SW480 (cell line): ENCODE measurements at places on chromosomes 5 and 9.
A peak's percentile ranks its signal among the peaks of the same experiment; 100 is the strongest.

GRCh38 chr5:173717959-173718358 lies 101.5 kb upstream of the BOD1 start:
- DNase-seq, result no peak

- DNase-seq, result no peak
Observed at GRCh38 chr9:94097788-94098414, 13.6 kb downstream of the PTPDC1 start.

DNA sequence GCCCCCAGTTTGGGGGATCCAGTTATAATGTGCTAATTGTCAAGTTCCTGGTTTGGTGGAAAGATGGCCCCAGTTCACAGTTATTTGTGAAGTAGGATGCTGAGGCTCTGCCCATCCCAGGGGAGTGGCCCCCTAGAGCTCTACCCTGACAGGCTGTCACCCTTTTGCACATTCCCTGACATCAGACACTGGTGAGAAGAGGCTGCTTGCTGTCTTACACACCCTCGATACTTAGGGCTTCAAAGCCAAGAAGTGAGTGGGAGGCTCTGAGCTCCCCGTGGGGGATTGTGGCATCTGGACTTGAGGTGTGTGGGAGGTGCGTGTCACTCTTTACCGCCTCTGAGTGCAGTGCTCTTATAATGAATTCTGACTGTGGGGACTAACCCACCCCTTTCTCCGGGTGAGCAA lies 168.5 kb downstream of the DOCK2 start:
- DNase-seq, result no peak

GRCh38 chr9:130634191-130634768 lies 30.1 kb upstream of the PRDM12 start:
- no peak for DNase-seq

DNA sequence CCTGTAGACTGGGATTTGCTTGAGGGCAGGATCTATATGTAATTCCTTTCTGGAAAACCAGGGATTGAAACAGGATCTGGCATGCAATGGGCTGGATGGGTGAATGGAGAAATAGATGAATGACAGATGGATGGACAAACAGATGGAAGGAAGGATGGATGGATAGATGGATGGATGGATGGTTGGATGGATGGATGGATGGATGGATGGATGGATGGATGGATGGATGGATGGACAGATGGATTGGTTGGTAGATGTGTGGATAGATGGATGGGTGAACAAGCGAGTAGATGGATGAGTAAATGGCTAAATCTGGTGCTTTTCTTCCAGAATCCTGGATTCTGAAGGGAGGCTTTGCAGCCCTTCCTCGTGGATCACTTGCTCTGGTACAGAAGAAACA lies 162.5 kb upstream of the SMIM23 start:
- no peak for DNase-seq

DNA sequence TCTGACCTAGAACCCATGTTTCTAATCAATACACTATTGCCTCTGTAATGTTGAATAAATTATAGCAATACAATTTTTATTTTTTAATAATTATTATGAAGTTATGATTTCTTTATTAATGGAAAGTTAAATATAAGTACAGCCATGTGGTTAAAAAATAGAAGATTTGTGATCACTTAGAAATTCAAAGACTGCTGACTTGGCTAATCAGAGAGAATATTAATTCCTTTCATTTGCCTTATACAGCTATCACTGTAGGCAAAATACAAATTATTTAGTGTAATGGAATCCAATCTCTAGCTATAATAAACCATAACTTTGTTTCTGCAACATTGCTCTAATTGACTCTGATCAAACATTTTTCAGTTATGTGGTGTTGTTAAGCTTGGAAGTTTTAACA lies 255.0 kb upstream of the TAS2R1 start:
- no peak for DNase-seq

GRCh38 chr9:106947106-106947900 lies 84.3 kb downstream of the ZNF462 start:
- DNase-seq, result no peak

DNA sequence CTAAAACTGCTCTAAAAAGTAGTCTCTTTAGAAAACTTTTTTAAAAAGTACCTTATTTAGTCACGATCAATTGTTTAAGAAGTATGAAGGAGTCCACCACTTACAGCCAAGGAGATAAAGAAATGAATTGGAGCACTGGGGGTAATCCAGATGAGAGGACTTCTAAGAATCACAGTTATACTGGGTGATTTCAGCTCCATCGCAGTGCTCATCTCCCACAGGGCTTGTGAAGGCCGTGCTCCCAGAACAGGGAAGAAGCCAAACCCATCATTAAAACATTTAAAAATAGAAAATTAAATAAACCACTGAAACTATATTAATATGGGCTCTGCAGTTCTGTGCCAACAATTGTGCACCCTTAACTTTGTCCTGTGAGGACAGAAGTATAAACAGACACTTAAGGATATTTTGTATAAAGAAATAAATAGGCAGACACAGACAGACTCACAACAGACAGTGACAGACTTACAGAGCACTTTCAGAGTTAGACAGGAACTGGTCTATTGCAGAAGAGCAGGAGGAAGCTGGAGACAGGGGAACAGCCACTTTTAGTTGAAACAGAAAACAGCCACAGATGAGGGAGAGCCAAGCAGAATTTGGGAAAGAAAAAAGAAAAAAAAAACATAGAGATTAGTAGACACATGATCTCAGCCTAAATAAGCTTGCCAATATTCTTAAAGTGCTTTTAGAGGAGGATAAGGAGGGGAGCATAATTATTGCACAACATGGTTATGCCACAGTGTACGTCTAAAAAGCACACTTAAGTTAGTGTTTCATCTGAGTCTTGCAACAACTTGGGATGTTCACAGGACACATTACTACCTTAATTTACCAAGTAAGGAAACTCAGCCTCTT lies 81.8 kb downstream of the FBXO38 start:
- no peak for DNase-seq

- DNase-seq, result no peak
Observed at GRCh38 chr9:120757026-120757913, 35.9 kb downstream of the FBXW2 start.

DNA sequence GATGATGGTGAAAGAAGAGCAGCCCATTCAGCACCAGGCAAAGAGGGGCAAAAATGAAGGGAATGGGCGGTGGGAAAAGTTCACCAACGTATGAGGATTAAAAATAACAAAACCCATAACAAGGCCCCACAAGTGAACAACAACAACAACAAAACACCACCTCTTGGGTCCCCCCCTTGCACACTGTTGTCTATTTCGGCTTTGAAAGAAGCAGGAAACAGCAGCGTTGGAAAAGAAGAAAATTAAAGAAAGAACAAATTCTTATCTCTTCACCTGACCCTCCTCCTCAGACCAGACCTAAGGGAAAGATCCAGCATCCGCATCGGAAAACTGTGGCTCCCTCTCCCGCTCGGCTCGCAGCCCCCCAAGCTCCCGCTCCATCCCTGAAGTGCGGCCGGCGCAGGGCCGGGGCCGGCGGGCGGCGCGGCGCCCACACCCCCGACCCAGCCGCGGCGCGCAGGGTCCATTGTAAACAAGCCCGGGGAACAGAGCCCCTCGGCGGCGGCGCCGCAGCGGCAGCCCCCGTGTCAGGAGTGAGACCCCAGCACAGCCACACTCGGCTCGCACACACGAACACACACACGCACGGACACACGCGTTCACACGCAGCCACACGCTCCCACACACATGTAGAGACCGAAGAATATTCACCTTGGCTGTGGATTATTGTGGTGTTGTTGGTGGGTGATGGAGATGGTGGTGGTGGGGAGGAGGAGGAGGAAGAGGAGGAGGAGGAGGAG lies 535 bp downstream of the RFX3 start:
- peak; percentile 3 for DNase-seq

DNA sequence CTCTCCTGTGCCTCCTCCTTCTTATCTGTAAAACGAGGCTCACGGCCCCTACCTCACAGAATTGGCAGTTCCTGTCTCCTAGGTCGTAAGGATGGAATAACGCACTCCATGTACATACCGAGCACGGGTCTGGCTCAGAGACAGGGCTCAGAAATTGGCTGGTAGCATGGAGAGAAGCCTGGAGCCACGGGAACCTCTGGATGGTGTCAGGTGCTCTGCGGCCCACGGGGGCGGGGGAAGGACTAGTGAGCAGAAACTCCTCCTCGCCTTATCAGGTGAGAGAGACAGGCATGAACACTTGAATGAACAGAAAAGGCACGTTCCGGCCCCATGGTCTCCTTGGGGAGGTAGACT lies 15.4 kb upstream of the C5orf47 start:
- DNase-seq, result peak; percentile 45
